ENCODE measurements at places on chromosomes 11 and 22. TPM values are rescaled to one million over a fixed set of nuclear protein-coding genes. Genes with fewer than 3 reads are reported as not detected.
A peak's percentile ranks its signal among the peaks of the same experiment; 100 is the strongest.

The TIGD3 gene
- 0.17 TPM for total RNA-seq

GRCh38 chr11:73716153-73717056 is 44.5 kb downstream of the RAB6A start:
- no peaks in the 10 kb centered on the region for H3K4me1 ChIP-seq
- H3K27me3 ChIP-seq, result no peaks in the 10 kb centered on the region
- peaks cover 10% of the 10 kb centered on the region for H3K36me3 ChIP-seq
- H3K4me3 ChIP-seq, result no peak overlapping the region

DNA sequence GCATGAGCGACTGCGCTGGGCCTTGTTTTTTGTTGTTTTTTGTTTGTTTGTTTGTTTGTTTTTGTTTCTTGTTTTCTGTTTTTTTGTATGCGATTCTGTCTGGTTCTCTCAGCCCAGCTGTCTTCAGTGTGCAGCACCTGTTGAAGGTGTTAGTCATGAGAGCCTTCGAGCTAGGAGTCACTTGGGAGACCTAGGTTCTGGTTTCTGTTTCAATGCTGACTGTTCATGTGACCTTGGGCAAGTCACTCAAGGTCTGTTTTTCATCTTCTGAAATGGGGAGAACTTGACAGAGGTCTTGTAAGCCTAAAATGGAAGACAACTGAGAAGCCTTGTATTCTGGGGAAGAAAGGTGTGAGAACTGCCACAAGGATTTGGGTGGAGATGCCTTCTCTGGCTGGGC is 1.8 kb downstream of the DCPS start:
- DNase-seq, result no peak
- H3K4me1 ChIP-seq, result peaks cover 11% of the 10 kb centered on the region
- H3K4me3 ChIP-seq, result no peak overlapping the region
- H3K27ac ChIP-seq, result no peak overlapping the region
- H3K36me3 ChIP-seq, result peaks cover 3% of the 10 kb centered on the region

DNA sequence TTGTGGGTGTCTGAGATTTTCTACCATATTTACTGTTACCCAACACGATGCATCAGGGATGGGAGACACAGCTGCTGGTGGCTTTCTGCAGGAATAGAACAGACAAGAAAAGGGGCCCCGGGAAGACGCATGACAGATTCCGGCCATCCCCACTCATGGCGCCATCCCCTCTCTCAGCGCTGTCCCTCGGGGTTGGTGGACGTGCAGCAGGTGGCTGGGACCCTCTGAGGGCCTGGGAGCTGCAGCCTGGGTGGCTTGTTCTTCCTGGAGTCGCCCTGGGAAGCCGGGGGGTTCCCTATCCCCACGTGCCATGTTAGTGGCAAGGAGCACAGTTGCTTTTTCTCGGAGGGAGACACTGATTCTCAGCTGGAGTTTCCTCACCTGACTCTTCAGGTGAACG is 1123.3 kb downstream of the BRD1 start:
- no peak overlapping the region for H3K4me3 ChIP-seq
- no peak for DNase-seq
- no peaks in the 10 kb centered on the region for H3K4me1 ChIP-seq
- no peak overlapping the region for H3K27ac ChIP-seq

- DNase-seq, result no peak
- H3K4me3 ChIP-seq, result no peak overlapping the region
- no peaks in the 10 kb centered on the region for H3K36me3 ChIP-seq
- no peaks in the 10 kb centered on the region for H3K27me3 ChIP-seq
- peaks cover 20% of the 10 kb centered on the region for H3K4me1 ChIP-seq
Observed at GRCh38 chr11:125627236-125627910, 2.4 kb downstream of the CHEK1 start.

The RFPL2 gene
- 0.98 TPM for total RNA-seq

The APOA5 gene
- total RNA-seq, result 1,045 TPM

- no peak overlapping the region for H3K4me3 ChIP-seq
- H3K27ac ChIP-seq, result no peak overlapping the region
- no peak for DNase-seq
- peaks cover 4% of the 10 kb centered on the region for H3K4me1 ChIP-seq
- no peaks in the 10 kb centered on the region for H3K36me3 ChIP-seq
- no peaks in the 10 kb centered on the region for H3K27me3 ChIP-seq
Observed at GRCh38 chr11:134333312-134333711, 1.5 kb downstream of the GLB1L2 start.

- DNase-seq, result no peak
- H3K36me3 ChIP-seq, result peaks cover 36% of the 10 kb centered on the region
Observed at GRCh38 chr22:37100589-37101127, 8.9 kb downstream of the TMPRSS6 start.

The MGAT3 gene
- total RNA-seq, result 0.08 TPM

GRCh38 chr11:117663414-117663813 is 133.6 kb downstream of the DSCAML1 start:
- no peak overlapping the region for H3K27ac ChIP-seq
- no peaks in the 10 kb centered on the region for H3K4me1 ChIP-seq
- no peak for DNase-seq
- no peaks in the 10 kb centered on the region for H3K36me3 ChIP-seq
- H3K4me3 ChIP-seq, result no peak overlapping the region

The PRR14L gene
- 17.8 TPM for total RNA-seq

DNA sequence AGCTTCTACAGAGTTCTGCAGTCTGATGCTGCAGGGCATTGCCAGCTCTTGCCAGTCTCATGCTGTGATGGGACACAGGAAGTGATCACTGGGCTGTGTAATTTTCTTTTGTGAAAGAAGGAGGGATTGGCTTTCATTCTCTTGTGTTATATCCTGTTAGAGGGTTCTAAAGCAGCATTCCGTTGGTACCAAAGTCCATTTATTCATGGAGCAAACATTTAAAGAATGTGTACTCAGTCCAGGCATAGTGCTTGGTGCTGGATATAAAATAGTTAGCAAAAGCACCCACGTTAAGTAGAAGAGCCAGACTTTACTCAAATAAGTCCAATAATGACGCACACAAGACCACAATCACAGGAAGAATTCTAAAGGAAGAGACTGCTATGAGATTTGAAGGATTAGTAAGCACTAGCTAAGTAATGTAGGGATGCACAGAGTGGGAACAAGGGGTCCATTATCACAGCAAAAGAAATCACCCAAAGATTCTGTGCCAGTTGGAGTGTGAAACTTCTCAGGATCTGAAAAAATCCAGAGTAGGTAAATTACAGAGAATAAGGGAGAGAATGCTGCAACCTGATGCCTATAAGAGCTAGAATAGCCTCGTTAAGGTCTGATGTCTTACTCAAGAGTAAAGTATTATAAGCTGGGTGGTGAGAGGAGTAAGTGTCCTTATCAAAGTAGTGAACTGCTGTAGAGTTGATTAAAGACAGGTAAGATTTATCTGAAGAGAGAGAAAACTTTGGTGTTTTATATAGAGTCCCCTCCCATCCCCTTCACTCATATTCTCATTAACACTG is 728.3 kb downstream of the METTL15 start:
- no peak for DNase-seq
- H3K27ac ChIP-seq, result no peak overlapping the region
- no peaks in the 10 kb centered on the region for H3K36me3 ChIP-seq
- no peaks in the 10 kb centered on the region for H3K27me3 ChIP-seq
- H3K4me3 ChIP-seq, result no peak overlapping the region
- H3K4me1 ChIP-seq, result no peaks in the 10 kb centered on the region

DNA sequence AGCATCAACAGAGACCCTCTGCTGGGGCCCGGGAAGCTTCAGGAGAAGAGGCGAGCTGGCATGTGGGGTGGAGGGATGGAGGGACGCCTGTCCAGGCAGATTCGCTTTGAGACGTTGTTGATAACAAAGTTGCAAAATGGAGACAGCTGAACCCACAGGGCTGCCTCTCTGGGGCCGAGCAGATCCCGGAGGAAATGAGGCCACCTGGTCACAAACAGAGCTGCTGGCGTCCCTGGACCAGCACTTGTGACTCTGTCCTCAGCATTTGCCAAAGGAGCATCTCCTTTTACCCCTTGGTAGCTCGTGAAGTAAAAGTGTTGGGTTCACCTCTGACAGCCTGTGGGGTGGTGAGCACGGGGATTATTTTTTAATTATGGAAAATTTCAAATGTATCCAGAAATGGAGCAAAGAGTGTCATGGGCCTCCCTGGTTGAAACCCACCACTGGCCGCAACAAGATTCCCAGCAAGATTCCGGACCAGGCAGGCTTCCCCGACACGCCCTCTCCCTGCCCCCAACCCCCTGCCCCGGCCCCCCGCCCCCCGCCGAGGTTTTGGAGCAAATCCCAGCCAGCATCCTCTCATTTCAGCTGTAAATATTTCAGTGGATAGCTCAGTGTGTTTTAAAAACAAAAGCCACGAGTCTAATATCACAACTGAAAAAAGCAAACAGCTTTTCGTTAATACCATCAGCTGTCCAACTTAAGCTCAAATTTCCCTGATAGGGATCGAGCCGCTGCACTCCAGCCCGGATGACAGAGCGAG is 20.3 kb downstream of the GRAMD4 start:
- H3K4me3 ChIP-seq, result no peak overlapping the region
- no peak overlapping the region for H3K27ac ChIP-seq

The PPP6R3 gene
- 84.6 TPM for total RNA-seq

DNA sequence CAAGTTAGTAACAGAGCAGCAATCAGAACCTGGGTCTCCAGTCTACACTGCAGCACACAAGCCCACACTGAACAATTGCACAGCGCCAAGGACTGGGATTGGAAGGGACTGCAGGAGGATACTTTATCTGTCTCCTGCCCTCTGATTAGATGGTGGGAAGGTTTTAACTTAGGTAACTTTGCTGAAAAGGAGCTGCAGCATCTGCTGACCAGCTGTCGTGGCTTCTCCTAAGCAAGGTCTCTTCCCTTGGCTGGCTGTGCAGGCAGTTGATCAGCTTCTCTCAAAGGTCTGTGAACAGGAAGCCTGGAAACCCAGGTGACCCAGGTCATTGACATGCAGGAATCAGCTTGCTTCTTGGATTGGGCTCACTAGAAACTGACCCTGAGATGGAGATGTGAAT is 82.4 kb downstream of the ISX start:
- H3K27ac ChIP-seq, result no peak overlapping the region
- no peak for DNase-seq
- H3K27me3 ChIP-seq, result peaks cover 3% of the 10 kb centered on the region
- H3K4me1 ChIP-seq, result no peaks in the 10 kb centered on the region
- H3K4me3 ChIP-seq, result no peak overlapping the region
- H3K36me3 ChIP-seq, result no peaks in the 10 kb centered on the region

DNA sequence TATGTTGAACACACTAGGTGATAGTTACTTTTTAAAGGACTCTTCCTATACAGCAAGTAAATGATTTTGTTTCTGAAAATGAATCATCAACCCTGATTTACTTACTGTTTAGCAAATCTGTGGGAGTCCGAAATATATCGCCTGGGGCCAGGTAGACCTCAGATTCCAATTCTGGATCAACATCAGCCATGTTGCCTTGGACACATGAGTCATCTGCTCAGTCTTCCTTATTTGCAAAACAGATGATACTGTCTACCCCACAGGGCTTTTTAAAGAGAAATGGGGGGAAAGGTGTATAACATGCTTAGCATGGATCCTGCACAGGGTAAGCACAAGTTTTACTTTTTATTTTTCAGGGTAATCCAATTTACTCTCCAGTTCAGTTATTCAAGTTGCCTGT is 324.2 kb downstream of the TENM4 start:
- H3K4me3 ChIP-seq, result no peak overlapping the region
- no peak overlapping the region for H3K27ac ChIP-seq
- H3K27me3 ChIP-seq, result no peaks in the 10 kb centered on the region
- H3K36me3 ChIP-seq, result no peaks in the 10 kb centered on the region
- DNase-seq, result no peak
- no peaks in the 10 kb centered on the region for H3K4me1 ChIP-seq

DNA sequence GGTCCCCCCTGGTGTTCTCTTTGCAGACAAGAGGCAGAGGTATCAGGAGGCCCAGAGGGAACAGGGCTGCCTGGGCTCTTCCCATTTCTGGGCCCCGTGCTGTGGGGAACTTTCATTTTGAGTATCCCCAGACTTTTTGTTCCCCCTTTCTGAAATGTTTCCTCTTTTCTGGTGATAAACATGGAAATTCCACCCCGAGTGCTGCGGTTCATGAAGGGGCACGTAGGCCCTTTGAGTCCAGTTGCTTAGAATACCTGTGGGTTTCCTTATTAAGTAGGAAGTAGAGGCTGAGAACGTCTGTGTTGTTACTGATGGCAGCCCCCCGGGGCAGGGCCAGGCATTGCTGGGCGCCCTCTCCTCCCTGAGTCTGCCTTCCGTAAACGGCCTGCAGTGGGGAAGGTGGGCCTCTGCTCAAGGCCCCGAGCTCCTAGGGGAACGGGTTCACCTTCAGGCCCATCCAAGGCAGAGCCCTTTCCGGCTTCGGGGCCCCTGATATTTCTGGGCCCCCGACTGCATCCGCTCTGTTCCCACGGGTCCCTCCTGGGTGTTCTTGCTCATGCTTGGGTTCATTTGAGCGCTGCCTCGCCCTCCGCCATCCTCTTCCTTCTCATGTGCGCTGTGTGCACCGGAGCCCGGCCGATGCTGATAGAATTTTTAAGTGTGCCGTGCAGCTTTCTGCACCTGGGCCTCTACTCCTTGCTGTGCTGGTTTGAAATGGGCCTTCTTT is 12.0 kb downstream of the TBC1D22A start:
- H3K36me3 ChIP-seq, result no peaks in the 10 kb centered on the region
- no peaks in the 10 kb centered on the region for H3K27me3 ChIP-seq
- DNase-seq, result no peak
- peak overlapping the region; percentile 70 for H3K27ac ChIP-seq
- H3K4me1 ChIP-seq, result peaks cover 25% of the 10 kb centered on the region

DNA sequence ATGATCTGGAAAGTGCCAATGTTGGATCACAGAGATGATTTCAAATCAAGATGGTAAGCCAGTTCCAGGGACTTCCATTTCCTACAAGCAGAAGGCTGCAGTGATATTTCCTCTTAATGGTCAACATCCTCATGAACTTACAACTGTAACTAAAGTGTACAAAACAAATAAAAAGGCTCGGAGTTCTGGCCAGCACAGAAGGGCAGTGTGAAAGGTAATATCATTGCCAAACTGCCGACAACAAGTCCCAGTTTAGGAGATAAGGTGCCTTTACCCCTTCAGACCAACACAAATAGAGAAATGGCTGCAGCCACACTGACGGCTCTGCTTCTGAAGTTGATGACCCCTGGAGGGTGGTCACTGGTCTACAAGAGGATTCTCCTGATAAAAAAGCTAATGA is 91.1 kb downstream of the ETS1 start:
- H3K4me3 ChIP-seq, result no peak overlapping the region
- DNase-seq, result no peak
- peak overlapping the region; percentile 72 for H3K27ac ChIP-seq
- H3K27me3 ChIP-seq, result no peaks in the 10 kb centered on the region
- H3K36me3 ChIP-seq, result no peaks in the 10 kb centered on the region
- H3K4me1 ChIP-seq, result peaks cover 7% of the 10 kb centered on the region

Measured in liver (tissue), 10 donors.